Choroid plexus epithelial cell (primary cell): ENCODE measurements at places on chromosomes 12 and 14.

GRCh38 chr12:50041062-50041860 is 16.0 kb upstream of the RACGAP1 start:
- no peak for DNase-seq

GRCh38 chr14:104601786-104602185 is 2.8 kb downstream of the TMEM179 start:
- DNase-seq, result no peak

- DNase-seq, result no peak
Observed at GRCh38 chr12:14357486-14357885, 8.0 kb upstream of the ATF7IP start.

GRCh38 chr12:68856510-68856909 is 48.5 kb downstream of the MDM2 start:
- no peak for DNase-seq

DNA sequence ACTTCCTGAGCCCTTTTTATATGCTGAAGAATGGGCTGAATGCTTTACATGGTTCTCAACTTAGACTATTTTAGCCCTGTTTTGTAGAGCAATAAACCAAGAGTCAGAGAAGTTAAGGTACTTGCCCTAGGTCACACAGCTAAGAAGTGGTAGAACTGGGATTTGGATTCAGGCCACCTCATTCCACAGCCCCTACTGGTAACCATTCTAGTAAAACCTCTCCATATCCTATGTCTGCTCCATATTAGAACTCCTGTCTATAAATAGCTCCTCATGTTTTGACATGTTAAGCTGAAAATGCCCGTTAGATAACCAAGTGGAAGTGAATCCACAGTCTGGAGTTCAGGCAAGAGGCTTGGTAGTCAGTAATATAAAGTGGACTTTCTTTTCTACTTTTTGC is 111.6 kb downstream of the HECTD4 start:
- peak; percentile 34 for DNase-seq

- no peak for DNase-seq
Observed at GRCh38 chr12:64058541-64059265, 163.4 kb downstream of the KICS2 start.

- peak; percentile 49 for DNase-seq
Observed at GRCh38 chr12:123142921-123143735, 7.8 kb downstream of the PITPNM2 start.

- no peak for DNase-seq
Observed at GRCh38 chr12:95227818-95228356, 10.3 kb downstream of the VEZT start.

DNA sequence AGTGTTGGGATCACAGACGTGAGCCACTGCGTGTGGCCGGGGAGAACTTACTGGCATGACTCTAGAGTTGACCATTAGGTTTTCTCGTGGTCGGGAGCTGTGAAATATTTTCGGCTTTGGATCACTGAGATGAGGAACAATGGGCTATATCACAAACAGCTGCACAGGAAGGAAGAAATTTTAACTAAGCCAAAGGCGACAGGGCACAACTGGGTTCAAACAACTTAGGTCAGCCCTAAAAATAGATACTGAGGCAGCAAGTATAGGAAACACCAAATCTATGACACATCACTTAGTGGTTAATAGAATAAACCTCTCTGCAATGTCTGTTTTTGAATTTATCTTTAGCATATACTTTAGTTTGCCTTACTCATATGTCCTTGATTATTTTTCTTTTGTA is 162.9 kb downstream of the LRIG3 start:
- peak; percentile 91 for DNase-seq

DNA sequence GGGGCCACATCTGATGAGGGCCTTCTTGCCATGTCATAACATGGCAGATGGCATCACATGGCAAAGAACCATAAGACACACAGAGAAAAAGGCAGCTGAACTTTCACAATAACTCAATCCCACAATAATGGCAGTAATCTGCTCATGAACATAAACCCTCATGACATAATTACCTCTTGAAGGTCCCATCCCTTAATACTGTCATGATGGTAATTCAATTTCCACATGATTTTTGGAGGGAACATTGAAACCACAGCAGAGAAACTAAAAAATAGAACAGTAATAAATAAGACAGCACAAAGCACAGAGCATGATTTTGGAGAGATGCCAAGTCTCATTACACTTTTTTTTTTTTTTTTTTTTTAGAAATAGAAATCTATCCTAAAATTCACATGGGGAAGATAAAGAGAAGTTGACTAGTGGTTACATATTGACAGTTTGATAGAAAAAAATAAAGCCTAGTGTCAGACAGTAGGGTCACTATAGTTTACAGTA is 61.8 kb upstream of the ATF7IP start:
- DNase-seq, result no peak

DNA sequence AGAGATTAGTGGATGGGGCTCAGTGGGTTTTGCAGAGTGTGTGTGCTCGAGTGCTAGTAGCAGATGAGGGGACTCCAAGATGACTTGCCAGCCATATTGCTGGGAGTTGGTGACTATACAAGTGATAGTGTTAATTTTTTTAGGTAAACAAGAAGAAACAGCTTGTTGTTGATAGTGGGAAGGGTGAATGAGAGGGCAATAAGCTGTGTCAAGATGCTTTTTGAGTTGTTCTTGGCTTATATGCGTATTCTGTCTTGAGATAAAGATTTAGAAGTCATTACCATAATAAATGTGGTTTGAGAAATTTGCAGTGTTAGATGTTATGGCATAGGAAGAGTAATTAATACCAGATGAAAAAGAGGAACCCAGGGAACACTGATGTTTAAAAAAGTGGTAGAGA is 75.3 kb downstream of the RCOR1 start:
- no peak for DNase-seq

GRCh38 chr14:104898195-104898558 is 26.5 kb upstream of the PLD4 start:
- DNase-seq, result no peak

DNA sequence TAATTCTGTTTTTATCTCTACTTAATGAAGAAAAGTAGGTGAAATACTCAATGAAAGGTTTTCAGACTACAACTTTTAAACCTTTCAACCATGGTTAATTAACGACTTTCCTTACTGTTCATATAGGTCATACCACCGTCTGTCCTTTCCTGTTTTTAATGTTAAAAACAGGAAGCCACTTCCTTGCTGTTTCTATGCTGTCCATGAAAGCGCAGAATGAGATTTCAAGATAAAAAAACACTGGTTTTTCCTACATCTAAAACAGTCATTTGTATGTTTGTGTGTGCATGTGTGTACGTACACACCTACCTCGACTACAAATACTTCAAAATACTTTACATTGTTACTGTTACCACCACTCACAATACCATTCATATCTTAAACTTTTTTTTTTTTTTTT is 27.3 kb downstream of the SPTLC2 start:
- no peak for DNase-seq

GRCh38 chr14:48350971-48351370 is 675.6 kb upstream of the MDGA2 start:
- no peak for DNase-seq

DNA sequence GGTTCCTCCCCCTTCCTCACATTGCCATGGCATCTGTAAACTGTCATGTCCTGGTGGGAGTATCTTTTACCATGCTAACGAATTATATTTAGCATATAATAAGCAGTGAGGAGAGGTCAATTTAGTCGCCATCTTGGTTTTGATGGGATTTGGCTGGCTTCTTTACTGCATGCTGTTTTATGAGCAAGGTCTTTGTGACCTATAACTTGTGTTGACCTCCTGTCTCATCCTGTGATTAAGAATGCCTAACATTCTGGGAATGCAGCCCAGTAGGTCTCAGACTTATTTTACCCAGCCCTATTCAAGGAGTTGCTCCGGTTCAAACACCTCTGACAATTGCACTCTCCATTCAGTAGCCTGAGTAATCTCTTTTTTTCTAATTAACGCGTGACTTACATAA is 2.1 kb upstream of the EIF4B start:
- peak; percentile 54 for DNase-seq

- DNase-seq, result peak; percentile 95
Observed at GRCh38 chr12:58540480-58541299, 379.6 kb downstream of the LRIG3 start.

DNA sequence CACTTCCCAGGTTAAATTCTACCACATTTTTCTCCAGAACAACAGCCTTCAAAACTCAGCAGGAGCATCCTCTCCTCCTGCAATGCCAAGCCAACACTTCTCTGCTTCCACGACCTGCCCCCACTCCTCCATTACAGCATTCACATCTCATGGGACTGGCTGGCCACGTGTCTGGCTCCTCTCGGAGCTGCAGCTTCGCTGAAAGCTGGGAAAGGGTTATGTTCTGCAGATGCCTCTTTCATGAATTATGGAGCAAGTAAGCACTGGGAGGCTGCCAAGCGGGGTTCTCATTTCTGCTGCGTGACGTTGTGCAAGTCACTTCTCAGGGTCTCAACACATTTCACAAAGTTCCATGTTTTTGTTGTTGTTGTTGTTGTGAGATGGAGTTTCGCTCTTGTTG is 142.2 kb upstream of the RFLNA start:
- DNase-seq, result no peak

GRCh38 chr12:64618953-64619590 is 8.8 kb downstream of the RASSF3 start:
- DNase-seq, result peak; percentile 76

- no peak for DNase-seq
Observed at GRCh38 chr12:43493261-43493797, 58.7 kb downstream of the ADAMTS20 start.

DNA sequence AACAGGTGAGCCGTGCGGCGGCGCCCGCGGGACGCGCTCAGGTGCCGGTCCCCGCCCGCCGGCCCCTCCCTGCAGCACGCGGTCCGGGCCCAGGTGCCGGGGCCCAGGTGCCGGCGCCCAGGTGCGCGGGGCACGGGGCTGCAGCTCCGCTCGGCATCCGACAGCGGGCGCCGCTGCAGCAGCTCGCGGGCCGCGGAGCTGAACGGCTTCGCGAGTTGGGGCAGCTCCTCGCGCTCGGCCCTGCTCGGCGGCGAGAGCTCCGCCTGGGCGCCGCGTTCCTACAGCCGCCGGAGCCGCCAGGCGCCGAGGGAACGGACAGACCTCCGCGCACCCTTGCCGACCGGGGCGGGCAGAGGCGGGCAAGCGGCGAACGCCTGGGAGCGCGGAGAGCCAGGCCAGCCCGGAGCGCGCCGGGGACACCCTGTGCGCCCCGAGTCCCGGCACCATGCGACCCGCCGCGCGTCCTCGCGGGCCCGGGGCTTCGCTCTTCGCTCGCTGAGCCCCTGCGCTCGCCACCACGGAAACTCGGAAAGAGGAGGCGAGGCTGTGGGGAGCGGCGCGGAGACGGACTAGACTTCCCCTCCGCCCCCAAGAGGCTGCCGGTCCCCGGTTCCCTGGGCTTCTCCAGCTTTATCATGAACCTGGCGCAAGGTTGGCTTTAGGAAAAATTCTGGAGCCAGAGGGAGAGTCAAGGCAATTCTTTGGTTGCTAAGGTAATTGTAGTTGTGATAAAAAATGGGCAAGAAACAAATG is at the start of gene RGS6:
Gene RGS6, plus strand, starts transcription at position 201 of the 753 bp plus-strand sequence.
- DNase-seq, result peak; percentile 29

DNA sequence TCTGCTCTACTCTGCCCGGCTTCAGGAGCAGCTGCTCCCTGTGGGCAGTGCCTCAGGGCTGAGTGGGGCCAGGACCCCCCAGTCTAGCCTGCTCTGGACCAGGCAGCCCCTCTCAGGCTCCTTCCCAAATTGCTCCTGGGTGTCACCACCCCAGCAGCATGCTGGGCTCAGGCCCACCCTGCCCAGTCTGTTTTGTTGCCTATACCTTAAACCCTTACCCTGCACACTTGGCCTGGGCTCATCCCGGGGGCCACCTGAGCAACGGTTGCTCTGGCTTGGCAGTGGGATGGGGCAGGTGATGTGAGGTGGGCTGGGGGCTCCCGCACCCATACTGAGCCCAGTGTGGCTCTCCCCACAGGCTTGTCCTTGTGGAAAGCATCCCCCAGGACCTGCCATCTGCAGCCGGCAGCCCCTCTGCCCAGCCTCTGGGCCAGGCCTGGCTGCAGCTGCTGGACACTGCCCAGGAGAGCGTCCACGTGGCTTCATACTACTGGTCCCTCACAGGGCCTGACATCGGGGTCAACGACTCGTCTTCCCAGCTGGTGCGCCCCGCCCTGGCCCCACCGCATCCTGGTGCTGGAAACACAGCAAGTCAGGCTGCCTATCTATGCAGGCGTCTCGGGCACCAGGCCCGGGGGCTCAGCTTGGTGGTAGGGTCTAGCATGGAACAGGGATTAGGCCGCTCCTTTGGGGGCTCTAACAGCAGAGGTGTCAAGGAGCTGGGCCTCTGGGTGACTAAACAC is 3.9 kb downstream of the PLD4 start:
- no peak for DNase-seq

GRCh38 chr12:121087467-121088194 is 45.0 kb upstream of the P2RX7 start:
- no peak for DNase-seq

- DNase-seq, result peak; percentile 28
Observed at GRCh38 chr12:95198914-95199313, 18.4 kb downstream of the FGD6 start.

- peak; percentile 41 for DNase-seq
Observed at GRCh38 chr14:58712357-58712756, 74.6 kb downstream of the DACT1 start.

DNA sequence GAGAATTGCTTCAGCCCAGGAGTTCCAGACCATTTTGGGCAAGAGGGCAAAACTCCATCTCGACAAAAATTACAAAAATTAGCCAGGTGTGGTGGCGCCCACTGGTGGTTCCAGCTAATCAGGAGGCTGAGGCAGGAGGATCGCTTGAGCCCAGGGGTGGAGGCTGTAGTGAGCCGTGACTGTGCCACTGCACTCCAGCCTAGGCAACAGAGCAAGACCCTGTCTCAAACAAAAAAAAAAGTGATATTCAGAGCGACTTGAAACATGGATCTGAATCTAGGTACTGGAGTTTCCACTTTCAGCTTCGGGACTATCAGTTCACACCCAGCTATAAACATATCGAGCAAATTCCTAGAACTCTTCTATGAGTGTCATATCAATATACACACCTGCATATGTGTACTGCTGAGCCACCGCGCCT is 16.3 kb upstream of the RNF34 start:
- no peak for DNase-seq

- no peak for DNase-seq
Observed at GRCh38 chr12:51004504-51004903, 21.7 kb downstream of the SLC11A2 start.

DNA sequence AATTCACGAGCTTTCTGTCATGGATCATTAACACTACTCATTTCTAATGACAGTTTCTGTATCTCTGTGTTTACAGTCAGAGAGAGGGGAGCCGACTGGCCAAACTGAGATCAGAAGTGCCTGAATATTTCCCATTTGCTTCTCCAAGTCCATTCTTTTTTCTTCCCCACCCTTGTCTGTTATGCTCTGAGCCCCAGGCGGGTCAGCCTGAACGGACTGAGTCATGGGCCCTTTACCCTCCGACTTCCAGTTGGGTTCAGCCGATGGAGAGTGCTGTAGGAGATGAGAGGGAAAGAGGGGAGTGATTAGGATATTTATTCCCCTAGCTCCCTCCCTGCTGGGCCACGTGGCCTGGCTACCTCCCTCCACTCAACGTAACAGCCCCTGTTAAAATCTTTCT is 104.7 kb downstream of the PAH start:
- DNase-seq, result no peak
